Activated naive CD4-positive, alpha-beta T cell treated with anti-CD3 and anti-CD28 coated beads for 36 hours (primary cell): ENCODE measurements at places on chromosomes 13 and 19. TPM values are rescaled to one million over a fixed set of nuclear protein-coding genes. Genes with fewer than 3 reads are reported as not detected.

- H3K27ac ChIP-seq = no peak overlapping the region
- H3K4me3 ChIP-seq = no peak overlapping the region
- H3K36me3 ChIP-seq = no peaks in the 10 kb centered on the region
- H3K27me3 ChIP-seq = peaks cover 4% of the 10 kb centered on the region
- H3K4me1 ChIP-seq = peaks cover 1% of the 10 kb centered on the region
Measured at GRCh38 chr19:35094656-35095055, 21.0 kb upstream of the FXYD3 start.

DNA sequence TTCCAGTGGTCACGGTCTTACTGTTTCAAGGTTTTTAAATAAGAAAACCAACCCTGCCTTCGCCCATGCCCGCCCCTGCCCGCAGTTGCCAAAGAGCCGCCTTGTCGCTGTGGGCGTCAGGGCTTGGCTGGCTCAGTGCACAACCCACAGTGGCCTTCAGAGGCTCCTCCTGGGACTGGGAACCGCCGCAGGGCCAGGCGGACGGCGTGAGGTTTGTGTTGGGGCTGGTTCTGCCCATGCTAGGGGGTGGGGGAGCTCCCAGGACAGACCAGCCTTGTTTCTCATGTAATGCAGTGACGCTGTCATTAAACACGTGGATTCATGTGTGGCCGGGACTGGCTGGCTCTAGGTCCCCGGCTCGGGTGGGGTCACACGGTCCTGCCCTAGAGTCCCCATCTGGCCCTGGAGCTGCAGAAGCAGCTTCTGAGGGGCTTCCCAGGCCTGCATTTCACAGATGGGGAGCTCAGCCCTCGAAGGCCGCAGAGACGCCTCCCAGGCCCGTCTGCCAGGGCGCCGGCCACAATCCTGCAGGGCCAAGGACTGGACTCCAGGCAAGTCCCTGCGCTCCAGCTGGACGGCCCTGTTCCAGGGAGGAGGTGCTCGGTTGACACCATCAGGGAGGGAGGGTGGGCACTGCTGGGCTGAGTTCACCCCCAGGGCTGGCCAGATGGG, 2.4 kb upstream of the TEKTIP1 start:
- no peak overlapping the region for H3K4me3 ChIP-seq
- peak overlapping the region; percentile 30 for H3K27ac ChIP-seq
- no peak for DNase-seq
- no peaks in the 10 kb centered on the region for H3K4me1 ChIP-seq
- peaks cover 17% of the 10 kb centered on the region for H3K36me3 ChIP-seq
- H3K27me3 ChIP-seq = no peaks in the 10 kb centered on the region

GRCh38 chr13:109707742-109708617, 78.4 kb downstream of the IRS2 start:
- no peaks in the 10 kb centered on the region for H3K36me3 ChIP-seq
- peaks cover 7% of the 10 kb centered on the region for H3K4me1 ChIP-seq
- H3K4me3 ChIP-seq = no peak overlapping the region
- H3K27me3 ChIP-seq = peaks cover 23% of the 10 kb centered on the region
- no peak for DNase-seq
- H3K27ac ChIP-seq = no peak overlapping the region

The ACP4 gene
- total RNA-seq = not detected

The SULT2A1 gene
- total RNA-seq = not detected

- no peaks in the 10 kb centered on the region for H3K4me1 ChIP-seq
- no peak for DNase-seq
- H3K4me3 ChIP-seq = no peak overlapping the region
- H3K36me3 ChIP-seq = no peaks in the 10 kb centered on the region
Measured at GRCh38 chr19:6138066-6138465, 2.6 kb downstream of the ACSBG2 start.

GRCh38 chr13:57748096-57748495, 116.6 kb downstream of the PCDH17 start:
- H3K27ac ChIP-seq = no peak overlapping the region
- no peak overlapping the region for H3K4me3 ChIP-seq
- no peaks in the 10 kb centered on the region for H3K36me3 ChIP-seq
- DNase-seq = no peak

GRCh38 chr19:43624933-43625332, 5.5 kb upstream of the ZNF428 start:
- H3K27ac ChIP-seq = no peak overlapping the region
- H3K4me3 ChIP-seq = no peak overlapping the region
- DNase-seq = peak; percentile 96
- peaks cover 27% of the 10 kb centered on the region for H3K4me1 ChIP-seq
- no peaks in the 10 kb centered on the region for H3K36me3 ChIP-seq
- peaks cover 17% of the 10 kb centered on the region for H3K27me3 ChIP-seq

The VSTM1 gene
- total RNA-seq = not detected

- peak overlapping the region; percentile 88 for H3K27ac ChIP-seq
- H3K27me3 ChIP-seq = no peaks in the 10 kb centered on the region
- DNase-seq = peak; percentile 35
- H3K4me1 ChIP-seq = peaks cover 91% of the 10 kb centered on the region
Measured at GRCh38 chr13:111179908-111180760, 65.0 kb downstream of the ARHGEF7 start.

The ZNF763 gene
- total RNA-seq = 0.54 TPM

- H3K36me3 ChIP-seq = no peaks in the 10 kb centered on the region
- no peaks in the 10 kb centered on the region for H3K27me3 ChIP-seq
- no peak for DNase-seq
- H3K4me3 ChIP-seq = no peak overlapping the region
Measured at GRCh38 chr13:65856431-65856830, 1373.7 kb downstream of the PCDH9 start.

The ETHE1 gene
- total RNA-seq = 62.1 TPM

DNA sequence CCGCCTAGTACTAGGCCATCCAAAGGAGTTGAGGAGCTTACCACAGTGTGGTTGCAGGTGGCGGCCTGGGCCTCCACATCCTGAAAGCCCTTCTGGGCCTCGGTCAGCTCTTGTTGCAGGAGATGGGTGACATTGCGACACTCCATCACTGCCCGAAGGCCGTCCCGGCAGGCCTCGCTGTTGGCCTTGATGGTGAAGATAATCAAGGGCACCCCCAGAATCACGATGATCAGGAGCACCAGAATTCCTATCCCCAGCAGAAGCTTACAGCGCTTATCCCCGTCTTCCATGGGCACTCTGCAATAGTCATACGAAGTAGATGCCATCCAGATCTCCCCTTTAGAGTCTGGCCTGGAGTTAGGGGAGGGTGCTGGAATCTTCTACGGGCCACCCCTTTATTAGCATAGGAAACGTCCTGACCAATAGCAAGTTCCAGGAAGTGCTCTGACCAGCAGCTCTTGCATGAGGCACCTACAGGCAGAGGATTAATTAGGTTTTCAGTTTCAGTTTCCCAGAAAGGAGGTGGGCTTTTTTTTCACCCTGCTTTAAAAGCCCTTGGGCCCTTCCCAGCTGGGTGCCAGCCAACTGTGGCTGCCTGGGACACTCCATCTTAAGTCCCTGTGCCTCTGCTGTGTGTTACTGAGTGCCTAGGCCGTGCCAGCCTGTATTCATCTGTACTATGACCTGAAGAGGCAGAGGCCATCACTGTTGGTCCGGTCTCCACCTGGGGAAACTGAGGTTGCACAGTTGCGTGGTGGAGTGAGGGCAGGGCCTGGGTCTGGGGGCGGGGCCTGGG, at the start of gene BST2:
TSS of gene BST2 (minus strand) at position 381 of the 796 bp plus-strand sequence. CDS start at position 326, 55 bp downstream.
- H3K27ac ChIP-seq = peak within 1 kb of the TSS; percentile 94
- H3K27me3 ChIP-seq = no peaks in the 10 kb centered on the region
- peak; percentile 69 for DNase-seq
- H3K36me3 ChIP-seq = peaks cover 28% of the 10 kb centered on the region
- H3K4me3 ChIP-seq = peak within 1 kb of the TSS; percentile 80
- H3K4me1 ChIP-seq = peaks cover 33% of the 10 kb centered on the region

DNA sequence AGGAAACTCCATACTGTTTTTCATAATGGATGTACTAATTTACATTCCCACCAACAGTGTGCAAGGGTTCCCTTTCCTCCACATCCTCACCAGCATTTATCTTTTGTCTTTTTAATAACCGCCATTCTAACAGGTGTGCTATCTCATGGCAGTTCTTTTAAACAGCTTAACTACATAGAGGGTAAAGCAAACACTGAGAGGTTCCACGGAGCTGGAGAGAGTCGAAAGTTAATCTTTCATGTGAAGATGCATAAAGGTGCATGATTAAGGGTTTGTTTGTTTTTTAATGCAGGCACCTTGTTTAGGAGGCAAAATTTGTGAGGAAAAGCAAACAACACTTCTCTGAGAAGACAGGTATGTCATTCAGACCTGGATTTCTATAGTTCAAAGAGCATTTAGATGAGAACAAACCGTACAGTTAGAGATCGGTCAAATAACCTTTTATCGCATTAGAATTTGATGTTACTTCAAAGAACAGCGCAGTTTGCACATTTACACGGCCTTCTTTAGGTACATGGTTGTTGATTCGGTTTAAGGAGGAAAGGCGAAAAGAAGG, 193.9 kb downstream of the RBM26 start:
- H3K27me3 ChIP-seq = peaks cover 18% of the 10 kb centered on the region
- no peaks in the 10 kb centered on the region for H3K4me1 ChIP-seq
- DNase-seq = no peak
- H3K27ac ChIP-seq = no peak overlapping the region
- H3K4me3 ChIP-seq = no peak overlapping the region
- no peaks in the 10 kb centered on the region for H3K36me3 ChIP-seq
